GM23338 (cell line): ENCODE measurements at places on chromosomes 11 and 22. TPM values are rescaled to one million over a fixed set of nuclear protein-coding genes. Genes with fewer than 3 reads are reported as not detected.

ANO1 gene
- 1.3 and 1.4 TPM in 2 replicates for polyA plus RNA-seq

PARVB gene
- 4.0 and 4.3 TPM in 2 replicates for polyA plus RNA-seq

IFITM10 gene
- 0.06 TPM in 1 of 2 replicates, not detected in the other for polyA plus RNA-seq

CDON gene
- 3.3 and 4.1 TPM in 2 replicates for polyA plus RNA-seq

KRTAP5-7 gene
- not detected in 2 replicates for polyA plus RNA-seq

CFAP300 gene
- 5.3 and 6.0 TPM in 2 replicates for polyA plus RNA-seq

DCDC1 gene
- polyA plus RNA-seq: 0.21 and 0.58 TPM in 2 replicates

SLC22A8 gene
- not detected in 2 replicates for polyA plus RNA-seq

SLC37A2 gene
- 0.40 and 0.61 TPM in 2 replicates for polyA plus RNA-seq

SCN4B gene
- 0.16 and 0.45 TPM in 2 replicates for polyA plus RNA-seq

KLHL35 gene
- polyA plus RNA-seq: 0.10 TPM in 1 of 2 replicates, not detected in the other

SCGB2A2 gene
- polyA plus RNA-seq: not detected in 2 replicates

OR52N5 gene
- not detected in 2 replicates for polyA plus RNA-seq

GSTT2B gene
- 16.4 and 17.2 TPM in 2 replicates for polyA plus RNA-seq

SERPING1 gene
- polyA plus RNA-seq: 49.8 and 54.7 TPM in 2 replicates

HEPACAM gene
- not detected in 2 replicates for polyA plus RNA-seq

MMP11 gene
- 4.9 and 5.3 TPM in 2 replicates for polyA plus RNA-seq

EFCAB6 gene
- 1.1 and 1.2 TPM in 2 replicates for polyA plus RNA-seq

CARD18 gene
- not detected in 2 replicates for polyA plus RNA-seq

EXPH5 gene
- polyA plus RNA-seq: 2.6 and 3.6 TPM in 2 replicates

WNT7B gene
- polyA plus RNA-seq: 0.17 TPM in 1 of 2 replicates, not detected in the other

FAM227A gene
- polyA plus RNA-seq: 4.3 and 5.8 TPM in 2 replicates

NXPE4 gene
- polyA plus RNA-seq: not detected in 2 replicates

DAGLA gene
- 0.52 and 0.55 TPM in 2 replicates for polyA plus RNA-seq

NOX4 gene
- polyA plus RNA-seq: 1.9 TPM in 2 replicates

LMNTD2 gene
- 1.9 and 2.1 TPM in 2 replicates for polyA plus RNA-seq

THRSP gene
- not detected in 2 replicates for polyA plus RNA-seq

CD6 gene
- not detected in 2 replicates for polyA plus RNA-seq

MMP3 gene
- polyA plus RNA-seq: 0.68 TPM in 1 of 2 replicates, not detected in the other

ZNF214 gene
- polyA plus RNA-seq: 2.2 and 2.4 TPM in 2 replicates

PRG2 gene
- polyA plus RNA-seq: not detected in 2 replicates

OSBP2 gene
- 1.7 and 2.1 TPM in 2 replicates for polyA plus RNA-seq

BID gene
- polyA plus RNA-seq: 63.4 and 65.1 TPM in 2 replicates

OR4C3 gene
- not detected in 2 replicates for polyA plus RNA-seq

USH1C gene
- 1.8 and 2.7 TPM in 2 replicates for polyA plus RNA-seq

A4GALT gene
- polyA plus RNA-seq: 7.0 and 8.9 TPM in 2 replicates

OR2D2 gene
- 0.24 TPM in 1 of 2 replicates, not detected in the other for polyA plus RNA-seq

GDPD4 gene
- not detected in 2 replicates for polyA plus RNA-seq

GTSE1 gene
- polyA plus RNA-seq: 28.6 TPM in 2 replicates

TRIM77 gene
- polyA plus RNA-seq: not detected in 2 replicates

SLC22A24 gene
- polyA plus RNA-seq: not detected in 2 replicates

VSTM5 gene
- polyA plus RNA-seq: 0.21 and 0.37 TPM in 2 replicates

INSC gene
- polyA plus RNA-seq: 0.97 and 1.1 TPM in 2 replicates

CYB5R2 gene
- polyA plus RNA-seq: 48.9 and 56.2 TPM in 2 replicates

HYLS1 gene
- polyA plus RNA-seq: 20.7 and 25.7 TPM in 2 replicates

IL17REL gene
- polyA plus RNA-seq: not detected in 2 replicates

OR52H1 gene
- polyA plus RNA-seq: not detected in 2 replicates

PATE2 gene
- 0.14 and 0.16 TPM in 2 replicates for polyA plus RNA-seq

MS4A4E gene
- not detected in 2 replicates for polyA plus RNA-seq

PGA5 gene
- polyA plus RNA-seq: 0.45 and 1.0 TPM in 2 replicates

ACCSL gene
- polyA plus RNA-seq: not detected in 2 replicates

ROBO4 gene
- 0.28 TPM in 1 of 2 replicates, not detected in the other for polyA plus RNA-seq

MICAL3 gene
- 10.1 and 11.4 TPM in 2 replicates for polyA plus RNA-seq

TMEM135 gene
- polyA plus RNA-seq: 19.2 and 23.4 TPM in 2 replicates

NEFH gene
- polyA plus RNA-seq: 4.6 and 6.3 TPM in 2 replicates

MYOD1 gene
- polyA plus RNA-seq: not detected in 2 replicates

PKP3 gene
- 6.1 and 7.2 TPM in 2 replicates for polyA plus RNA-seq
